ENCODE measurements at places on chromosomes 7 and 10. TPM values are rescaled to one million over a fixed set of nuclear protein-coding genes. Genes with fewer than 3 reads are reported as not detected.

GRCh38 chr10:86342111-86342863 is 24.3 kb downstream of the GRID1 start:
- no peak for ATAC-seq

GRCh38 chr7:1651891-1652290 is 18.2 kb upstream of the ELFN1 start:
- no peak for ATAC-seq

DNA sequence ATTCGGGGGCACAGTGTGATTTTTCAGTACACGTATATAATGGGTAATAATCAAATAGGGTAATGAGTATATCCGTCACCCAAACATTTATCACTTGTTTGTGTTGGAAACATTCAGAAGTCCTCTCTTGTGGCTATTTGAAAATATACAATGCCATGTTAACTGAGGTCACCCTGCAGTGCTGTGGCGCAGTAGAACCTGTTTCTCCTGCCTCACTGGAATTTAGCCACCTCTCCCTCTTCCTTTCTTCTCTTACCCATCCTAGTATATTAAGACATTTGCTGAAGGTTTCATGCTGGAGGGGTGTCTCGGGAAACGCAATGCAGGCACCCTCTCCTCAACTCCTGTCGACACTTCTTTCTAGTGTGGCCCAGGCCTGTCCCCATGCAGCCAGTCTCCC is 425.3 kb upstream of the MKI67 start:
- no peak for ATAC-seq

GRCh38 chr10:44831581-44831980 is 79.6 kb upstream of the TMEM72 start:
- ATAC-seq, result no peak

- no peak for ATAC-seq
Observed at GRCh38 chr7:25820432-25821040, 331.5 kb upstream of the NFE2L3 start.

DNA sequence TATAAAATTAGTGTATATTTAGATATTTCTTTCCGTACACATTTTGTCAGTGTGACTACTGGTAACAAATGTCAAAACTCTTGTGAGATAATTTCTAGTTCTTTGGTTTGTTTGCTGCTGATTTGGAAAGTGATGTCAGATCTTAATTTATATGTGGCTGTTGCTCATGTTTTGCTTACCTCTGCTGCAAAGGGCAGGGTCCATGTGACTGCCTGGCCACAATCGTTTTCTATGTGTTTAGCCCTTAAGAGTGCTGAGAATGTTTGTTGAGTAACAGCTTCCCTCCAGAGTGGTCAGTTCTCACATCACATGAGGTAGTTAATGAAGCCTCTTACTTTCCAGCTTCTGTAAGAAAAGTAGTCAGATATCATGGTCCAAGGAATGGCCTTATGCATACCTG is 4.2 kb downstream of the NRBF2 start:
- no peak for ATAC-seq

- ATAC-seq, result no peak
Observed at GRCh38 chr10:88865281-88865876, 13.7 kb upstream of the ANKRD22 start.

DNA sequence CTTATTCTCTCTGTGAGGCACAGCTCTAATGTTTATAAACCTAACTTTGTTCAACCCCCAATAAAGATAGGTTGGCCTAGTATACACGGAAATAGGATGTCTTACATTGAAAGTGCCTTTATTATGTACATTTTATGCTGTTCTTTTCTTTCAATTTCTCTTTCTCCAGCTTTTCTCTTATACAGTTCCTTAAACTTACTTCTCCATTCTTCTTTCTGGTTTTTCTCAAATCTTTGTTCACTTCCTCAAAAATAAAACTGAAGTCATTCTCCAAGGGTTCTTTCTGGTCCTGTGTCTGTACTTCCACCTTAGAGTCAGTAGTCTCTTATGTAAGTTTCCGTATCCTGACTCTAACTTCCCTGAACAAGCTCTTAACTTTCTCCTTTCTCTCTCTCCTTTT is 29.2 kb upstream of the NAMPT start:
- ATAC-seq, result no peak

GRCh38 chr7:90879924-90880323 is 283.8 kb downstream of the CDK14 start:
- ATAC-seq, result no peak

DNA sequence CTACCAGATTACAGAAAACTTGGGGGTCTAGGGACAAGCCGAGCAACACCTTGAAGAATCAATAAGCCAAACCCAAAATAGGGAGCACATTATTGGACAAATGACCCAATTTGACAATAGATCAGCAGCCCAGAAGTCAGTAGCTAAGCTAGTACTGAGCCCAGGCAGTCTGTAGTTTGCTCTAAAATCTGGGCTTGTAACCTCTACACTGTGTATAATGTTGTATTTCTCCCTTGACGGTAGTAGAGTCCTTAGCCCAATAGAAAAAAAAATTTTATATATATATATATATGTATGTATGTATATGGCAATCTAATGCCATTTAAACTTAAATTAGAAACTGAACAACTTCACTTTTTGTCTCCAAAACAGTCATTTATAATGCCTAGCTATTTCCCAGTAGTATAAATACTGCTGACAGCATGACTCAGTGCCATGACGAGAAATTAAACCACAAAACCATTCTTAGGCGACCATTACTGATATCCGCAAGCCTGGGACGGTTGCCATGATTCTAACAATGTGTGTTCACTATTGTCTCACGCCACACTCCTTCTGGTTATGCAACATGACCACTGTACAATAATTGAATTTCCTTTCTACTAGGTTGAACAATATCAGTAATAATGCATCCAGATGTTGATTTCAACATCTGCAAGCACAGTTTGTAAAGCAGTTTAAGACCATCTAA is 110.5 kb downstream of the IPMK start:
- no peak for ATAC-seq

GRCh38 chr7:20013536-20013935 is 203.6 kb downstream of the MACC1 start:
- ATAC-seq, result no peak

DNA sequence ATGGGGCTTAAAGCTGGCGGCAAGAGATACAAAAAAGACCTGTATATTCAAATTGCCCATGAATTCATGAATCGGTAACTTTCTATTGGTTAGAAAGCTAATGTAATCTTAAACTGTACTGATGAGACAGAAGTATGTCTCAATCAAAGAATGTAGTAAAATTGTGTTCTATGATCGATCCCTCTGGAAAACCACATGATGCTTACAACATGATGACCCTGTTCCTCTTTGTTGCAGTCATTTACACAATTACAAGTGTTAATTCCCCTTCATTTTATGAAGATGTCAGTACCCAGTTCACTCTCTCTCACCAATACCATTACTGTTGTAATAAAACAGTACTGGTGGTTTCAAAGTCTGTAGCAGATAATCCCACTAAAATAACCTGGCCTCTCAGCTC is 10.1 kb downstream of the KIF5B start:
- ATAC-seq, result no peak

- peak; percentile 53 for ATAC-seq
Observed at GRCh38 chr7:134720091-134720935, 59.1 kb upstream of the CALD1 start.

- no peak for ATAC-seq
Observed at GRCh38 chr7:101553018-101553770, 75.9 kb downstream of the MYL10 start.

- ATAC-seq, result no peak
Observed at GRCh38 chr7:155983176-155983815, 171.0 kb upstream of the SHH start.

DNA sequence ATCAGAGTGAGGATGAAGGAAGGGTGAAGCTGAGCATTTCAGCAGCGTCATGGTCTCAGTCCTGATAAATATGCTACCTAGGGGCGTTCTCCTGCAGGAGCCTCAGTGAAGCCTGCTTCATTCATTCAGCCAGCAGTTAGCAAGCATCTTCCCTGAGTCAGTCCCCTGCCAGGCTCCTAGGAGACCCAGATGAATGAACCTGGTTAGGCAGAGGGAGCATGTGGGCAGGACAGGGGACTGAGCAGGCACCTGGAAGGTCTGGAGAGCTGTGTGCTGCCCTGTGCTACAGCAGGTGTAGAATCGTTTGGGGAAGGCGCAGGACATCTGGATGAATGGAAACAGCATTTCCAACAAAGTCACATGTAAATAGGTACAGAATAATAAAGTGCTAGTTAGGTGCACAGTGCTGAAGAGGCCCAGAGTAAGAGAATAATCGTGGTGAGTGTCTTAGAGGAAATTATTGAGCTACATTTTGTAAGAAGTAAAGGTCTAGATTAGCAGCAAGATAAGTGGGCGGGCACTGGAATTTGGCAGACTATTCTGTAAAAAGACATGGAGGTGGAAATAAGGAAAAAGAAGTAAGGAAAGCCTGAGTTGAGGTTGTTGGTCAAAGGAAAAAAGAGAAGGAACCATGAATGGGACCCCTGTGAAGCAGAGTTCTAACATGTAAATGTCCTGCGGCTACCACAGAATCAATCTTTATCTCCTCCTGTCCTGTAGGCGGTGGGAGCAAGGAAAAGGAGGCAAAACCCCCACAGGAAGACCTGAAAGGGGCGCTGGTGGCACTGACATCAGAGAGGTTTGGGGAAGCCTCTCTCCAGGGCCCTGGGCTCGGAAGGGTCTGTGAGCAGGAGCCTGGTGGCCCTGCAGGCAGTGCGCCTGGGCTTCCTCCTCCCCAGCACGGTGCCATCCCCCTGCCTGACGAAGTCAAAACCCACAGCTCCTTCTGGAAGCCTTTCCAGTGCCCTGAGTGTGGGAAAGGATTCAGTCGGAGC is 12.0 kb downstream of the ZSCAN25 start:
- ATAC-seq, result no peak

DNA sequence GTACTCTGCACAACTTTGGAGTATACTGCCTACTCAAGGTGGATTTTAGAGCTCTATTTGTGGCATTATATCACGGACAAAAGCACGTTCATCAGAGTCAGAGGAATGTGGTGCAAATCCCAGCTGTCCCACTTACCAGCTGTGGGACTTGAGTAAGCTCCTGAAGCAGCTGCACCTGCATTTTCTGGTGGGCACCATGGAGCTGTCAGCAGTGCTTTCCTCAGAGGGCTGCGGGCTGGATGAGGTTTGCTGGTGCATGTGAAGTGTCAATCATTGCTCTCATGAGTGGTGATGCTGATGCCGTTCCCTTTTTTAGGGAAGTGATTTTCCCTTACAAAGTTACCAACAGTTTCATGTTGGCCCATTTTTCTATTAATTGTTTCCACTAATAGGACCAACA is 53.4 kb downstream of the EGFR start:
- ATAC-seq, result no peak

DNA sequence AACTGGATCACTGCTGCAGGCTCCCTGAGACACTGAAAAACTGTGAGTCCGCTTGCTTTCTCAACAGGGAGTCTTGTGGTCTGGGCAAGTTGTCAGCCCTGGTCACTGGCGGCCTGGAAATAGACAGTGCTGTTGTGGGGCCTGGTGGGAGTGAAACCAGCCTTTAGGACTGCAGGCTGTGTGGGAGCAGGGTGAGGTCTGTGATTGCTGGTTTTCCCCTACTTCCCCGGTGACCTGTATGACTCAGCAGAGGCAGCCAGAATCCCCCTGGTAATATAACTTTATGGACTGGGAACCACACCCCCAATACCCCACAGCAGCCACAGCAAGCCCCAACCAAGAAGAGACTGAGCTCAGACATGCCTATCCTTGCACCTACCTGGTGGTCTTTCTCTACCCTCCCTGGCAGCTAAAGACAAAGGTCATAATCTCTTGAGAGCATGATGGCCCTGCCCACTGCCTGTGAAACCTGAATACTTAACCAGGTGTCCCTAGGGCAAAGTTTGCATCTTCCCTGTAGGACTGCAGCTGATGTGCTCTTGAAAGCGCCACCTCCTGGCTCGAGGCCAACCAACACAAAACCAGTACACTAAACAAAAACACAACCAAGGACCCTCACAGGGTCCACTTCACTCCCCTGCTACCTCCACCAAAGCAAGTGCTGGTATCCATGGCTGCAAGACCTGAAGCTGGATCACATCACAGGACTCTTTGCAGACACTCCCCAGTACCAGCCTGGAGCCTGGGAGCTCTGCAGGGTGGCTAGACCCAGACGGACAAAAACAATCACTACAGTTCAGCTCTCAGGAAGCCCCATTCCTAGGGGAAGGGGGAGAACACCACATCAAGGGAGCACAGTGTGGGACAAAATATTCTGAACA is 7.2 kb upstream of the ADAM22 start:
- ATAC-seq, result no peak

- ATAC-seq, result peak; percentile 58
Observed at GRCh38 chr10:12042409-12042796, 206 bp downstream of the UPF2 start.

DNA sequence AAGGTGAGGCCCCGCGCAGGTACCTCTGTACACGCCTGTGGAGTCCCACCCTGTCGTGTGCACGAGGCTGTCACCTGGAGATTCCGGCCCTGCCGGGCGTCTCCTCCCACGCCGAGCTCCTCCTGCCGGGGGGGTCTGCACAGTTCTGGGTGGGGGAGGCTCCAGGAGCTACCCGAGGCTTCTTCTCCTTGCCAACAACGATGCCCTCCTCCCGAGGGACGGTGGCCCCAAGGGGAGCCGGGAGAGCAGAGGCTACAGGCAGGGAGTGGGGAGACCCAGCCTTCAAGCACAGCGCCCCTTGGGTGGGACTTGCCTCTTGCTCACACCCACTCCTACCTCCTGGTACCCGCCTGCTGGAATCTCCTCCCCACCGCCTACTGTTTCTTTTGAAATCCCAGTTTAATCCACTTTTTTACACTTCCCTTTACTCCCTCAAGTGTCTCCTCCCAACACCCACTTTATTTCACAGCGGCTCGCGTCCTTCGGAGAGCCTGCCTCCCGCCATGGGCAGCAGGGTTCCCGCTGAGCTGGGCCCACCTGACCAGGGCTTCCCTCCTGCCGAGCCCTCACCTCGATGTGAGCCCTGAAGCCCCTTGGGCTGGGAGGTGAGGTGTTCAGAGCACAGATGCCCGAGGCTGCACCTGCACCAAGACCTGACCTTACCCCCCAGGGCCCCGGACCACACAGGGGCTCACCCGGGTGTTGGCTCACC is 338.1 kb downstream of the DNAJB6 start:
- no peak for ATAC-seq

- ATAC-seq, result no peak
Observed at GRCh38 chr7:31778296-31778695, 91.3 kb downstream of the PPP1R17 start.

GRCh38 chr10:30645340-30645827 is 15.8 kb upstream of the LYZL2 start:
- ATAC-seq, result peak; percentile 82

GRCh38 chr10:110914431-110914830 is 4.5 kb downstream of the BBIP1 start:
- ATAC-seq, result no peak

- no peak for ATAC-seq
Observed at GRCh38 chr7:134865001-134865845, 85.8 kb downstream of the CALD1 start.

The CPN1 gene
- not detected for total RNA-seq

The INHBA gene
- 3.8 TPM for total RNA-seq

The SFRP5 gene
- total RNA-seq, result 0.98 TPM

The TAS2R3 gene
- 1.1 TPM for total RNA-seq

The HIPK2 gene
- total RNA-seq, result 7.6 TPM

The HUS1 gene
- 27.4 TPM for total RNA-seq

The VAX1 gene
- 0.43 TPM for total RNA-seq

Measured in motor neuron (in vitro differentiated cells).